ENCODE measurements at places on chromosomes 7 and 10.

DNA sequence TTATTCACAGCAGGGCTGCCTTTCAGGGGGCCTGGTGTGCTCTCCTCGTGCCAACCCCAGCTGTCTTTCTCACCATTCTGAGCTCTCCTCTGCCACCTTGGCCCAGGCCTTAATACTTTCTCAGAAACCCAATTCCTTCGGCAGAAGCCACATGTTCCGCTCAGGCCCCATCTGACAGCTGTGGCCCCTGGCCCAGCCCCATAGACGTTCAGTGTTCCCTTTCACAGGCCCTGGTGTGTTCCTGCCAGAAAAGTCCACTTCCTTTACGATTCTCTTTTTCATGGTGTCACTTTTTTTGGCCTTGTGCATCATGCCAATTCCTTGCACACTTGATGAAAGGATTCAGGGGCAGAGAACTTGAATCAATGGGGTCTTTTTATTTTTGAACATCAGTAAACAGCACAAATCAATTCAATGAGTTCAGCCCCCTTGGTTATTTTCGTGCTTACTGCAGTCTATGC is 15.9 kb upstream of the GPNMB start:
- DNase-seq: no peak

DNA sequence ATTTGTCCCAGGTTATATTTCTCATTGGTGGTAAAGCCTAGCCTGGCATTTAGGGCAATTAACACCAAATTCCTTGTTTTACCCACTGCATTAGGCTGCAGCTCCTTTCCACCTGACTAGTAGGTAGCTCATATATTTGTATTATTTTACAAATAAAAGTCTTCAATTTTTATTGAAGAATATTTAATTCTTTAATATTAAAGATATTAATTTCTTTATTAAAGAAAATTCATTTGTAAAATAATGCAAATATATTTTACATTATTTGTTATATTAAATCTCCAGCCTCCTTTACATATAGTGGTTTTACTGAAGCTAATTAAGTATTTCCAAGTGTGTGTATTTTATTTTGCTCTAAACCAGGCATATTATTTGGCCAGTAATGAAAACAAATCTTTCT is 361.2 kb downstream of the GPR158 start:
- no peak for DNase-seq

DNA sequence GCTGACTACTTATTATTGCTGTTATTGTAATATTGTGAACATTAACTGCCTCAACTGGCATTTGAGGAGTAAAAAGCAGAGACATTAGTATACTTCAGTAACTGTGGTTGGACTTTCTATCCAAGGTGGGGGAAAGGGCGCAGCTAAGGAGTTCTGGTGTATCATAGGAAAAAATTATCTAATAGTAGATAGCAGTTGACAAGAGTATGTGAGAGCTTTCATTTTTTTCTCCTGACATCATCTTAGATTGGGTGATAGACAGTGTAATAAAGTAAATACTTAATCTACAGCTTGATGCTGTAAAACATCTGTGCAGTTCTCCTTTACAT is 68.9 kb downstream of the PHTF2 start:
- DNase-seq: no peak

DNA sequence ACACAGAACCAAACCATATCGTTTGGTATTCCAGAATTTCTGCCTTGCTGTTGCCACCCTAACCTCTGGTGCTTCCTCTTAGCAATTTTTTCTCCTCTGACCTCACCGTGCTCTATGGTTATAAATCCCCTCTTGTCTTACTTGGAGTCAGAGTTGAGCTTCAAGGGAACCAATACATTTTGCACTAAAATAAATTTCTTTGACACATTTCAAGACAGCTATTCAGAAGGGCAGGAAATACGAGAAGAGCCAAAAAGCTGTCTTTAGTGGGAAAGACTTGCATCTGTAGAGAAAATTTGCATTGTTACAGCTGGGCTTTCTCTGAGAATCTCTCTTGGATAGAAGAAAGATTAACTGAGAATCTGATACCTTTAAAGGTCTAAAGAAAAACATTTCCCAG is 14.5 kb upstream of the AKR1C2 start:
- no peak for DNase-seq

GRCh38 chr10:11131112-11131639 is 113.5 kb downstream of the CELF2 start:
- no peak for DNase-seq

GRCh38 chr7:139893999-139894398 is 64.9 kb downstream of the TBXAS1 start:
- DNase-seq: no peak

GRCh38 chr10:101182936-101183335 is 46.3 kb downstream of the LBX1 start:
- no peak for DNase-seq

GRCh38 chr7:111328487-111328886 is 233.8 kb downstream of the IMMP2L start:
- DNase-seq: no peak

DNA sequence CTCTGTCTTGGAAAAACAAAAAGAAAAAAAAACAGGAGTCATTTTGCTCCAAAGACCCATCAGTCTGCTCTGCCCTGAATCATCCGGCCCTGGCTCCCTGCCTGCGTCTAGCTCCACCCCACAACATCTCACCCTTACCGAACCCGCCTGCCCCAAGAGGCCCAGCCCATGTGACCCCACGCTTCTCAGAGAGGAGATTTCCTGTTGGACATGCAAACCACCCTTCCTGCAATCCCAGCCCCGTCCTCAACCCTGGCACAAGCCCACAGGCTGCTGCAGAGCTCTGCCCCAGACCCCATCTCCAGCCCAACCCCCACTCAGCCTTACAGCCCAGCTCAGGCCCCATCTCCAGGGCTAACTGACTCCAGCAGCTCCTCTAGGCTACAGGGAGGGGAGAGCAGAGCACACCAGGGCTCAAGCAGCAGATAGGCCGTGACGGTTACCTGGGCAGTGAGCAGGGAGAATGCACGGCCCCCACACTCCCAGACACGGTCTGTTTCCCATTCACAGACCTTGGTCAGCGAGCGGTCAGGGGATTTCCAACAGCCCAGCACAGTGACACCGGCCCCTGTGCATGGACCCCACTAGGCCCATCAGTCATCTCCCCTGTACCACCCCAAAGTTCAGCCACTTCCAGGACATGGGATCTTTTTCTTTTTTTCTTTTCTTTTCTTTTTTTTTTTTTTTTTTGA is 69.9 kb upstream of the GTF2I start:
- DNase-seq: no peak

DNA sequence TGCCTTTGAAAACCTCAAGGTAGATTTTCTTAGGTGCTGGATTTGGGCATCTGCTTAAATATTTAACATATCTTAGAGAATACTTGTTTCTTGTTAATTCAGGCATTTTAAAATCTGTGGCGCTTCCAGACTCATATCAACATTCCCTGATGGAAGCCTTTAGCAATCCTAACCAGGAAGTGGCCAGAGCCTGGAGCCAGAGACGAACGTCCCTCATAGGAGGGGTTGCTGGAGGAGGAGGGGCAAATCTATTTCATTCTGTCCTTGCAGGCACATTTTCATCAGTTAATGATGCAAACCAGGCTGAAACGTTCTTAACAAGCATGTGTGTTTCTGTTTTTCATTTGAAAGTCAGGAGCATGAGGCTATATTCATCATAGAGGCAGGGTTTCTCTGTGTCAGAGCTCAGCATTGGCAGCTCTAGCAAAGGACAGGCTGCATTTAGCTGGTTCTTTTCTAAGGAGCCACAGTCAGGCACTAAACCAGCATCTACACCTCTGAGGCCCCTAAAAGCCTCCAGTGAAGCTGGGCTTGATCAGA is 17.8 kb upstream of the IFIT2 start:
- no peak for DNase-seq

DNA sequence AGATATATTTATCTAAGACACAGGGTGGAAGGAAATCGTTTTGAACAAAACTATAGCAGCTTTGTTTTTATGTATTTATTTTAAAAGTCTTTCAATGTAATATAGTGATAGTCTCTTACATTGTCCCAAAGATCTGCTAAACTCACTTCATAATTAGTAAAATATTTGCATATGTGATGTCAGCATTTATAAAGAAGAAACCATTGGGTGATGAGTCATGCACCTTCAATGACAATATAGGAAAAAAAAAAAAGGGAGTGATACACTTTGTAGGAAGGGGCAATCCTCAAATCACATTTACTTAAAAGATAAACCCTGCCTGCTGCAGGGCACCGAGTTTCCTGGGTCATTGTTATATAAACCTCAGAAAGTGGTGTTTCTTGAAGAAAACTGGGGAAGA is 112.4 kb upstream of the SEMA3C start:
- no peak for DNase-seq

DNA sequence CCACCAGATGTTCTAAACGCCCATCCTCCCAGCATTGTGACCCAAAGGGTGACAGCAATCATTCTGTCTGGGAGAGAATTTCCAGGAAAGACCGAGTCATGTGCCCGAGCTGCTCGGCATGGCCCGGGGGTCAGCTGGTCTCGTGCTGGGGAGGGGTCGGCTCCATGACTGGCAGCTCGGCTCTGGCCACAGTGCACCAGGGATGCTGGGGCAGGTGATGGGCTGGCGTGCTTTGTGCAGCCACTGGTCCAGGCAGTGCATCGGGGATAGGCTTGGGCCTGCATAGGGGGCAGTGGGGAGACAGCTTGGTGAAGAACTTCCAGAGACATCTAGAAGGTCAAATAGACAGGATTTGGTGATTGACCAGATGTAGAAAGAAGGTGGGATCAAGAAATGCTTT is 39.2 kb upstream of the PSMG3 start:
- no peak for DNase-seq

GRCh38 chr10:43058716-43059335 is 18.0 kb upstream of the RET start:
- DNase-seq: no peak

DNA sequence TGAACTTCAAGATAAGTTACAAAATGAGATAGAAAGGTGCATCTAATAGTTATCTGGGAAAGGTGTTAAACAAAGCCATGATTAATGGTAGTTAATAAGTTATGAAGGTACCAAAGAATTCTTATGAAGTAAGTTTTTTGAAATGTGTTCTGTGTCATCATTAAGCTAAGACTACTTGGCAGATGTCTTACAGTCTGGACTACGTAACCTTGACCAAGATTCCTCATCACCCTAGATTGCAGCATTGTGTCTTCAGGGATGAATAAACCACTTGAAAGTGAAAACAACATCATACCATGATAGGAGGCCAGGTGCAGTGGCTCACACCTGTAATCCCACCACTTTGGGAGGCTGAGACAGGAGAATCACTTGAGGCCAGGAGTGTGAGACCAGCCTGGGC is 48.2 kb downstream of the GOT1 start:
- no peak for DNase-seq

GRCh38 chr10:60652628-60653027 is 125.7 kb upstream of the CDK1 start:
- DNase-seq: no peak

- DNase-seq: no peak
Measured at GRCh38 chr7:32319012-32319382, 171.2 kb downstream of the LSM5 start.

DNA sequence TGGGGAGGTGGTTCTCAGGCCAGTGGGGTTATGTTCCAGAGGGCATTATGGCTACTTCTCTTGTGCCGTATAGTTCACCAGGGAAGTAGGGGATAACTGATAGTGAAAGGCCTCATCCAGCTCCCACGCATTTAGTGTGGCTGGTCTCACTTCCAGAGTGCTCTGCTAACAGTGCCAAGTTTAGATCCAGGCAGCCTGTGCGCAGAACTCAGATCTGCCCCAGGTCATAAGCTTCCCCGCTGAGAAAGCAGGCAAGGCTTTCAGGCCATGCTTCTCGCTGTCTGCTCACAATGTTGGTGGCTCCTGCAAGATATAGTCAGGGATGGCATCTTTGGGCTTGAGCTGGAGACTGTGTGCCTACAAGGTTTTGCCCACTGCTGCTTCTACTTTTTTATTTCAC is 11.3 kb downstream of the AGK start:
- DNase-seq: no peak

DNA sequence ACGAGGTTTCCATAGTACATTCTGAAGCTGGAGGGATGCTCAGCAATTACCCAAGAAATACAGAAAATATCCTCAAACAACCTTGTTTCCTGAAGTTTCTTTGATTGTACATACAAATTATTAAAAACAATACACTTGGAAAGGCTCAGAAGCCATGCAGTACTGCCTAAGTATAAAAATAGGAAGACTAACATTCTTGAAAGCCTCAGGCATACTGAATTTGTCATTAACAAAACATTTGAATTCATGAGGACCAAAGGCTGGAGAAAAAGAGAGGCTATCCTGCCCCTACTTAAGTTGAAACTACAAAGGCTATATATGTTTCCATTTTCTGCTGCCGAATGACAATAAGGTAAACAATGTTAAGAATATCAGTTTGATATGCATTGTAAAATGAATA is 54.3 kb upstream of the SGCE start:
- DNase-seq: no peak

GRCh38 chr7:134567368-134567767 is 18.5 kb downstream of the AKR1B15 start:
- DNase-seq: no peak

DNA sequence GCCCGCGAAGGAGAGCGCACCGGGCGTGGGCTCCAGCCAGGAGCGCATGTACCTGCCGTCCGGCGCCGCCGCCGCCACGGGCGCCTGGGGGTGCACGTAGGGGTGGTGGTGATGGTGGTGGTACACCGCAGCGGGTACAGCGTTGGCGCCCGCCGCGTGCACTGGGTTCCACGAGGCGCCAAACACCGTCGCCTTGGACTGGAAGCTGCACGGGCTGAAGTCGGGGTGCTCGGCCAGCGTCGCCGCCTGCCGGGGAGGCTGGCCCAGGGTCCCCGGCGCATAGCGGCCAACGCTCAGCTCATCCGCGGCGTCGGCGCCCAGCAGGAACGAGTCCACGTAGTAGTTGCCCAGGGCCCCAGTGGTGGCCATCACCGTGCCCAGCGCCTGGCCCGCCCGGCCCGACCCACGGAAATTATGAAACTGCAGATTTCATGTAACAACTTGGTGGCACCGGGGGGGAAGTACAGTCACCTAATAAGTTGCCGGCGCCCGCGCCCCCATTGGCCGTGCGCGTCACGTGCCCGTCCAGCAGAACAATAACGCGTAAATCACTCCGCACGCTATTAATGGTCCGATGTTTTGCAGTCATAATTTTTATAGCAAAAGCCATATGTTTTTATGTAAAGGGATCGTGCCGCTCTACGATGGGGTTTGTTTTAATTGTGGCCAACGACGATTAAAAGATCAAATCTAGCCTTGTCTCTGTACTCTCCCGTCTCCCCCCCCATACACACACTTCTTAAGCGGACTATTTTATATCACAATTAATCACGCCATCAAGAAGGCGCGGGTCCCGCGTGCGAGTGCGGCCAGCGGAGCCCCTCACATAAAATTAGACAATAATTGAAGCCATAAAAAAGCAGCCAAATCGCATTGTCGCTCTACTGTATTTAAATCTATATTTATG is at the start of gene HOXA9:
Gene HOXA9, minus strand, starts transcription at position 449 of the 907 bp plus-strand sequence. Its CDS starts 80 bp downstream, at position 369.
- no peak for DNase-seq

GRCh38 chr10:44995914-44996669 is 4.6 kb upstream of the ZNF22 start:
- DNase-seq: no peak

GRCh38 chr10:22676435-22676834 is 37.9 kb downstream of the PIP4K2A start:
- no peak for DNase-seq

Measured in HEK293T (cell line).